GM12891 (cell line): ENCODE measurements at places on chromosomes 16 and 17.

- DNase-seq: no peak
Measured at GRCh38 chr16:844638-845350, 44.3 kb upstream of the GNG13 start.

- DNase-seq: no peak
Measured at GRCh38 chr16:83338138-83338537, 469.6 kb upstream of the HSBP1 start.

DNA sequence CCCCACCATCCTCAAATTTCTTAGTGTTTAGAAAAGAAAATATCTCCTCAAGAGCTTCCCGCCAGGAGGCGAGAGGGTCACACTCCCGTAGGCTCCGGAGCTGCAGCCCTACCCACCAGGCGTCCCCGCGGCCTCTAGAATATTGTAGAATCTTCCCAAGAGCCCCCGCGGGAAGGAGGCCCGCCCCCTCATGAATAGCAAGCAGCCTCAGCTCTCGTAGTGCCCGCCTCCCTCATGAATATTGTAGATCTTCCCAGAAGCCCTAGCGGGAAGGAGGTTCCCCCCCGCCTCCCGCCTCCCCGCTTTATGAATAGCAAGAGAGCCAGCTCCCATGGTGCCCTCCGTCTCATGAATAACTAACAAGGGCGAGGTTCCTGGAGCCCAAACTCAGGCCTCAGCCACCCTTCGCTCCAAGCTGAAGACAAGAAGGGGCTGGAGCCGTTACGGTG is at the start of gene FBXO47:
FBXO47 (minus strand) TSS at position 114 of the 449 bp plus-strand sequence. CDS start 4,378 bp downstream, outside the sequence.
- no peak for DNase-seq

- DNase-seq: no peak
Measured at GRCh38 chr17:17564896-17565295, 26.6 kb downstream of the PEMT start.

DNA sequence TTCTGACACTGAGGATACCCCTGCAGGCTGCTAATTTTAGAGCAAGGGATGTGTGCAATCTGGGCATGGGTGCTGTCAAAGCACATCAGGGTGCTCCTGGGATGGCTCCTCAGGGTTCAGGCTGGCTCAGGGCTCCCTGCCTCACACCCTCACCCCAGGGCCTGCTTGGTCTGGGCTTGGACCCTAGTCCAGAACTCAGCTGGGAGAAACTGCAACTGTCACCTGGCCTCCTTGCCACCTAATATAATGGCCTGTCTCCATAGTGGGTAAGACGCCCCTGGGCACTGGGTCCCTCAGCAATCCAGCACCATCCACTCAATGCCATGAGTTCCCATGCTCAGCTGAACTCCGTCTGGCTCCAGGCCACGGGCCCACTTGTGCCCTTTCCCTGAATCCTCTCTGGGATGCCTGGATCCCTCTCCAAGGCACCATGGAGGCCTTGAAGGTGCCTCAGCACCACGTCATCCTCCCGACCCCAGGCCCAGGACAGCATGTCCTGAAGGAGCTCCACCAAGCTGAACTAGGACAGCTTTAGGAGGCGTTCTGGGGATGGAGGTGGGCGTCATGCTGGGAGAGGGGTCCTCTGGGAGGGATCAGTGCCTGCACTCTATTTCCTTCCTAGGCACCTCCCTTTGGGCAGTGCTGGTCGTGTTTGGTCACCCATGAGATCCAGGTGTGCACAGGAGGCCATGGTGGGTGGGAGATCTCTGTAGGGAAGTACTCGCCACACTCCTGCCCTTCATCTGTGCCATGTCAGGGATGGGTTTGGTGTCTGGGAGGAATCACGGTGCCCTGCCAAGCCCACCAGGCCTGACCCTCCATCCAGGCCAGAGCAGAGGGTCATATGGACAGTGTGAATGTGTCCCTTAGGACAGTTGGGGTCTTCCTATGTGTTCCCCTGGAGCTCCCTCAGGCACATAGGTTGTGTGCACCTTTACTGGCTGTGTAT is 1688.4 kb downstream of the TP53TG3F start:
- DNase-seq: no peak

DNA sequence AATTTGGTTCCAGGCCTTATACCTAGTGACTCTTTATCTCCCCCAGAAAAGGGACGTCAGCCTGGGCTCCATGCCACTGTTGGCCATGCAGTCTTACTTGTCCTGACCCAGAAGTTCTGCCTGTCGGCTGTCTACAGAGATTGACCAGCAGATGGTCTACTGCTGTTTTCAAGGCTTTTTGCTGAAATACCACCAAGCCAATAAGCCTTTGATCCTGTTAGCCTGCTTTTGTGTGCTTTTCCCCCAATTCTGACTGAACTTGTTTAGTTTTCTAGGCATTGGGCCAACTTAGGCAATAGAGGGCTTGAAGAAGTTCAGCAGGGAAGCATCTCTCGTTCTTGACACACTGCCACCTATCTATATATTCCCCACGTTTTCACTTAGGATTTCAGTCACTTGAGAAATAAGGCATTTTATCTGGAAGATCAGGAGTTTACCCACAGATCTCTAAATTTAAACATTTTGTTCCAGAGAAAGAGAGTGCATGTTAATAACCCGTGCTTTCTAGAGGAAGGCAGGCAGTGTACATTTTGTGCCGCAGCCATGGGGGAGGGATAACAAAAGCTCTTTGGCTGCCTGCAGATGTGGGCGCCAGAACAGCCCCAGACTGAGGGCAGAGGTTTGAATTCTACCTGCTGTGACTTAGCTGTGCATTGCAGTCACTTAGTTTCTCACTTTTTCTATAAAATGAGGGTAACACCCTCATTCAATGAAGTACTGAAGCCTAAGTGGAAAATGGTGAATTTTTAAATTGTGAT is 12.3 kb upstream of the CARMIL2 start:
- DNase-seq: no peak

DNA sequence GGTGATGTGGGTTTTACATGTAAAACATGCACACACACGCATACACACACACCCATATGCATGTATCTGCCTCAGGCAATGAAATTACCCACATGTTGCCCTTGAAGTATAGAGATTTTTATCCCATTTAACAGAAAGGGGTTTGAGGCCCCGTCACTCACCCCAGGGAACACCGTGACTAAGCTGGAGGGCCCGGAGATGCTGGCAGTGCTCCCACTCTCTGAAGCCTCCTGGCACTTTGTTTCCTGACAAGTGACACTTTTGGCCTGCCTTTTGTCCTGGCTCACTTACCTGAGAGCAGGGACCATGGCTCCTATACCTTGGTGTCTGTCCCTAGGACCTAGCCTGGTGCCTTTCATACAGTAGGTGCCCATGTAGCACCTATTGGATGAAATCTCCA is 50.0 kb upstream of the TNRC6C start:
- DNase-seq: no peak

GRCh38 chr17:40230670-40231069 is 11.6 kb downstream of the WIPF2 start:
- no peak for DNase-seq

- no peak for DNase-seq
Measured at GRCh38 chr17:32258383-32259140, 7.1 kb upstream of the RHBDL3 start.

GRCh38 chr17:79658811-79659207 is 48.0 kb upstream of the RBFOX3 start:
- DNase-seq: no peak

DNA sequence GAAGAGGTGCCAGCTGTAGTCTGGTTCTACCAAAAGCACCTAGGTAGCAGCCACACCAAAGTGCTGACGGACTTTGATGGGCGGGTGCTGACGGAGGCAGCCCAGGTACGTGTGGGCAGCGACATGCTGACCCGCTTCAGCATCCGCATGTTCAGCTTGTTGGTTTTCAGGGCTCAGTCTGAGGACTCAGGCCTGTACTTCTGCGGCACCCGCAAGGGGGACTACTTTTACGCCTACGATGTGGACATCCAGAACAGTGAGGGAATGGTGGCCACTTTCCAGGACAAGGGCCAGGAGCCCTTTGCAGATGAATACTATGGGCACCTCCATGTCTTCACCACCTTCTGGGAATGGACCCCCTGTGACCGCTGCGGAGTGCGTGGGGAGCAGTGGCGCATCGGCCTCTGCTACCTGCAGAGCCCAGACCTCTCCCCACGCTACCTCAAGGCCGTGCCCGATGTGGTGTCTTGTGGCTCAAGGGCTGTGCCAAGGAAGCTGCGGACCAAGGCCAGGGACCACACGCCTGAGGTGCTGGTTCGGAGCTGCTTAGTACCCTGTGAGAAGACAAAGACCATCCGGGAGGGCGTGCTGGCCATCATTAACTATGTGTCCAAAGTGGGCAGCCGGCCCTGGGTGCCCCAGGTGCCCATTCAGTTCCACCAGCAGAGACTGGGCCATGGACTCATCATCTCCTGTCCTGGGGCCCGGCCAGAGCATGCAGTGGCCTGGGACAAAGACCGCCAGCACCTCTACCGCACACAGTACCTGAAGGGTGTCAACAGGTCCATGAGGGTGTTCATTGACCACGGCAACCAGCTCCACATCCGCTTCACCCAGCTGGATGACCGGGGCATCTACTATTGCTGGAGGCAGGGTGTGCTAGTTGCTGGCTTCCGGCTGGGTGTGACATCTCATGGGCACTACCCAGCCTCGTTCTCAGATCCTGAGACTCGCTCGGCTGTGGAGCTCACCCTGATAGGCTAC is 5.0 kb upstream of the EFTUD2 start:
- no peak for DNase-seq

DNA sequence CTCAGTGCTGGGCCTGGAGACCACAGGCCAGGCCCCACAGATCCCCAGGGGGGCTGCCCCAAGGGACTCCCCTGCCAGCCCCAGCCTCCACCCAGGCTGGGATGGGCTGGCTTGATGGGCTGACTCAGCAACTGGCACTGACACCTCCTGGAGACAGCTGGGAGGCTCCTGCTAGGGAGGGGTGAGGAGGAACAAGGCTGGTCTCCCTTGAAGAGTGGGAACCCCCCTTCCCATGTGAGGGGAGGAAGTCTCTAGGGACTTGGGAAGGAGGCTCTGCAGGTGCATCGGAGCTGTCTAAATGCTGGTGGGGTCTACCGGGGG is 10.4 kb downstream of the NHERF1 start:
- DNase-seq: no peak

DNA sequence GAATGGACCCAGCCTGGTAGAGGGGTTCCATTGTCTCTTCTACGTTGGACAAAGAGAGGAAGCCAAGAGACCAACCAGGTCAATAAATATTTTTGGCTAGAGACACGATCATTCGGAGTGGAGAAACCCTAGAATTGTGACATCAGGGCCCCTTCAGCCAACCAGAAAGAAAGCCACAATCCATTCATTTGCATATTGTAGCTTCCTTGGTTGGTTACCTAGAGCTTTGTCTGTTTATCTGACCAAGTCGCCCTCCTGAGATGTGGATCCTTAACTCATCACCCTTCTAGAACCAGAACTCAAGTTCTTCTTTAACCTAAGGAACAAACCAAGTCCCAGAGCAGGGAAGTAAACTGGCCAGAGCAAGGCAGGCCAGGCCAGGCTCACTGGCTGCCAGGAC is at the start of gene CCDC182:
CCDC182 (minus strand) TSS at position 58 of the 400 bp plus-strand sequence; CDS start at position 31, 27 bp downstream.
- DNase-seq: no peak

- DNase-seq: no peak
Measured at GRCh38 chr16:22861580-22861979, 47.6 kb downstream of the HS3ST2 start.

GRCh38 chr17:55282741-55283140 is 18.0 kb downstream of the HLF start:
- no peak for DNase-seq

DNA sequence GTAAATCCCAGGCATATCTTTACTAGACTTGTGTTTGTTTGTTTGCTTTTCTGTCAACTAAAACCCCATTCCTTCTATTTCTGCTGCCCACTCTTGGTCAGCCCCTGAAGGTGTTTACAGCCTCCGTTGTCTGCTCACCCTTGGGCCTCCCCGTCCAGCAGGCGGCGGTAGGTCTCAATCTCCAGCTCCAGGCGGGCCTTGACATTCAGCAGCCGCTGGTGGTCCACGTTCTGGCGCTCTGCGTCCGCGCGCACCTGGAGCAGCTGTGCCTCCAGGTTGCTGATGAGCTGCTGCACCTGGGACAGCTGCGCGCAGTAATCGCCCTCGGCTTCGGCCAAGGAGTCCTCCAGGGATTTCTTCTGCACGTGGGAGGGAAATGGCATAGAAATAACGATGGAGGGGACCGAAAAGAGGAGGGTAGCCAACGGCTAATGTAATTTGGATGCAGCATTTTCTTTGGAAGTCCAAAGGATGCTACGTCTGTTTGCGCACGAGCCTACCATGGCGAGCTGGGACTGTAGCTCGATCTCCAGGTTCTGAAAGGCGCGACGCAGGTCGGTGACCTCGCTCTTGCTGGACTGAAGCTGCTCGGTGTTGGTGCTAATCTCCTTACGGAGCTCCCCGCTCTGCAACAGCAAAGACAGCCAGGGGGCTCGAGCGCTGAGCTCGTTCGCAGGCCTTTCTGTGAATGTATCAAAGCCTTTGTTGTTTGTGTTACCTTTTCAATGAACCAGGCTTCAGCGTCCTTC is 3.9 kb downstream of the KRT12 start:
- peak; percentile 5 for DNase-seq

GRCh38 chr17:34400301-34400931 is 37.4 kb upstream of the CCL1 start:
- DNase-seq: no peak

- DNase-seq: no peak
Measured at GRCh38 chr17:79926605-79927135, 87.4 kb upstream of the CBX4 start.

- DNase-seq: no peak
Measured at GRCh38 chr16:740459-740763, 386 bp downstream of the CIAO3 start.

GRCh38 chr17:19867079-19867328 is 732 bp downstream of the ULK2 start:
- peak; percentile 55 for DNase-seq
